ENCODE measurements at places on chromosomes 4 and X.

- DNase-seq, result no peak
Observed at GRCh38 chrX:22021751-22022324, 10.3 kb upstream of the PHEX start.

- no peak for DNase-seq
Observed at GRCh38 chr4:61273233-61273632, 73.1 kb downstream of the ADGRL3 start.

DNA sequence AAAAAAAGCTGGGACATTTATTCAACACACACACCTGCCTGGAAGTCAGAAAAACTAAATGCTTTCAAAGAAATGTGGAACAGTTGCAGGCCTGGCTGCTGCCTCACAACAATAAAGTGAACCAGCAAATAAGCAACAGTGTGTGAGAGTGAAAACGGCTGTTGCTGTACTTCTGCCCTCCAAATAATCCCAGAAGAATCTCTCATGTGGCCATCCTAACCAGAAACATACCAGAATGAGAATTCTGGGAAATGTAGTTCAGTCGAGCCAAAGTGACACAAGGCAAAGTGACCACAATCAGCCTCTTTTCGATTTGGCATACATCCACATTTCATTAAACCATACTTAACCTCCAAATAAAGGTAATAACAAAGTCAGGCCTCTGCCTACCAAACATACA is 204.5 kb downstream of the SLC7A11 start:
- no peak for DNase-seq

- no peak for DNase-seq
Observed at GRCh38 chr4:71625005-71625404, 158.9 kb downstream of the GC start.

GRCh38 chr4:172596206-172596605 is 572.4 kb upstream of the GALNT7 start:
- no peak for DNase-seq

Measured in activated CD4-positive, alpha-beta T cell treated with anti-CD3 and anti-CD28 coated beads, Interleukin-2, amount 50 U/mL, for 16 hours (primary cell).